GM13977 (cell line): ENCODE measurements at places on chromosomes 16 and 17.
A peak's percentile ranks its signal among the peaks of the same experiment; 100 is the strongest.

GRCh38 chr17:33674685-33675084 is 381.6 kb upstream of the ASIC2 start:
- peak; percentile 67 for DNase-seq

DNA sequence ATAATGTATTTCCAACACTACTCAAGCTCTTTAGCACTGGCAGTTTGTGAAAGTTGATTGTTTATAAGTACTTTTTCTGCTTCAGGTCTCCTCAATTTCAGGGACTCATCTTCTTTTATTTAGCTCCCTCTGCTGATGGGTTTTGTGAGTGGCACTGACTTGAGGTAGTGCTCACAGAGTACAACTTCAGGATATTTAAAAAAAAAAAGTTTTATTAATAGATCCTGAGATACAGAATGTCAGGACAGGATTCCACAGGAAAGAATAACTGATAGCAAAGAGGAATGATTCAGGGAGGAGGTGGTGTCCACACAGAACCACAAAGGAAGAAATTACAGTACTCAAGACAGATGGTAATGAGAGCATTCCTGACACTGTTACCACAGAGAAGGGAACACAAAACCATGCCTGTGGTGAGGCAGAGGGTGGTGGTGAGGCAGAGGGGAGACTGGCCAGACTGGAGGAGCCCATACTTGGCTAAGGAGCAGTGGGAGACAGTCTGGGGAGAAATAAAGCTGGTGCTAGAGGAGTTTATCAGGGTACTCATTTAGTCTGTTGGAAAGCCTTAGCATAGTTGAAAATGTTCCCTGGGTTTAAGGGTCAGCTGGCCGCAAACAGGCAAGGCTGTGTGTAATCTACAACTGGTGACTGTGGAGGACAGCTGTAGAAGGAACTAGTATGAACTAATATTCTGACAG is 63.7 kb downstream of the SPAG9 start:
- DNase-seq: peak; percentile 32

GRCh38 chr16:79843631-79844043 is 243.1 kb upstream of the MAF start:
- DNase-seq: no peak

DNA sequence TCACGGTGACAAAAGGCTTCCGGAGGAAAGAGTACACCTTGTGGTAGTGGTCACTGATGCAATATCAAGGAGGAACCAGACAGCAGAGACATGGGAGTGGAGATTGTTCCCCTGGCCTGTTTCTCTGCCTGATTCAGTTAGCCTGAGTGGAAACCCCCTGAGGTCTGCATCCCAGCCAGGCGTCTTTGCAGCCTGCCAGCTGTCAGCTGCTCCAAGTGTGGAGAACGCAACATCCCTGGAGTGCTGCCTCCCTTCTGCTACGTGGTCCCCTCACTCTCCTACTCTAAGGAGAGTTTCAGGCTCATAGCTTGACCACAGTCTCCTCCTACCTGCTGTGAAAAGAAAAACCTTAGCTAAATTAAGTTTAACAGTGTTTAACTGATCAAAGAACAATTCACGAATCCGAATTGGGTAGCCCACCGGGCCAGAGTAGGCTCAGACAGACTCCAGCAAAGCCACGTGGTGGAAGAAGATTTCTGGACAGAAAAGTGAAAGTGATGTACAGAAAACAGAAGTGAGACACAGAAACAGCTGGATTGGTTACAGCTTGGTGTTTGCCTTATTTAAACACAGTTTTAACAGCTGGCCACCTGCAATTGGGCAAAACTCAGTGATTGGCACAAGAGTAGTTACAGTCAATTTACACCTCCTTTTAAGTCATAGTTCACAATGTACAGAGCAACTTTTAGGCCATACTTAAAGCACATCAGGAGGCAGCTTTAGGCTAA is 188.6 kb downstream of the DNAH9 start:
- no peak for DNase-seq

DNA sequence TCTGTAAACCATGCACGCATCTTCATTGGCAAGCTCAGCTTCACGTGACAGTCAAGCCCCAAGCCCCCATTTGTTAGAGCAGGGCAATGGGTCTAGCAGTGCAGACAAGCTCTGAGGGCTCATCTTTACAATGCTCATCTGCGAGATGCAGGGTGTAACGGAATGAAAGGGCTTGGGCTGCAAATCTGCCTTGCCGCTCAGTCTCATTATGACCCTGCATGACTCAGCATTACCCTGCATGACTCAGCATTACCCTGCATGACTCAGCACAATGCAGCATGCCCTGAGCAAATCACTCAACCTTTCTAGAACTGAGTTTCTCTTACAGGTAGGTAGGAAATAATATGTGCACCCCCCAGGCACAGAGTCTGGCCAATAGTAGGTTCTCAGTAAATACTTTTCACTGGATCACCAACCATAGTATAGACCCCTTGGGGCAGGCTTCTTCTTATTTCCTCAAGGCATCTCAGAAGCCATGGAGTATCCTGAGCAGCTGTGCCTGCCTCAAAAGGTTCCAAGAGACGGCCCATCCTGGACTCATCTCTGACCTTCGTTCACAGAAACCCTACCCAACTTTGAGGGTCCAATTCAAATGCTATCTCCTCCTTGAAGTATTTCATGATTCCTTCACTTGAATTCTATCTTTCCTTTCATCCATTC is 391.3 kb upstream of the CDH5 start:
- no peak for DNase-seq

DNA sequence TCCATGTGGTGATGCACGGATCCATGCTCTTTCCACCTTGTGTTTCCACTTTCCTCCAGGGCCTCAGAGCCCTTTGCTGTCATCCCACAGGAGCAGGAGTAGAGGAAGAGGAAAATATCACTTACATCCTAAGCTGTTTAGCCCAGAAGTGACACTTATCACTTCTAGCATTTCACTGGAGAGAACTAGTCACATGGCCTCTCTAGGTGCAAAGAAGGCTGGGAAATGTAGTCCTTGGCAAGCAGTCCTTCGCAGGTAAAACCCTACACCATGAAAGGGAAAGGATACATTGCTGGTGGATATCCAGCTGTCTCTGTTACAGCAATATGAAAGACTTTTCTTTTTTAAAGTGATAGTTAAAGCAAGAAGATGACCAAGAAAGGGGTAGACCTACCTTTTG is 185.9 kb downstream of the RGS9 start:
- no peak for DNase-seq

DNA sequence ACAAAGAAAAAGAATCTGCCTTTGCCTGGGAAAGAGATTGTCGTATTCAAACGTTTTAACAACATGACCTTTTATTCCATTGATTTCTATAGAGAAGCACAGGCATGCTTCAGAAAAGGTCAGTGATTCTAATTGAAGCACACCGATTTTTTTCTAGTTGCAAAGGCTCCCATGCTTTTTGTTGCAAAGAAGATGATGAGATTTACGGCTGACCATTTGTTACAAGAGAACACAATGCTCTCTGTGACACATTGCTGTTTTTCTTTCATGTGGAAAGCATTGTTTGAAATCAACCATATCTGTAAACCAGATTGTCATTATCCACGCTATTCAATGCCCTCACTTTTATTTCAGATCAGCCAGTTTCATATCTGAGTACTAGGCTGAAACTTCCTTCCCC is 99.8 kb downstream of the NLK start:
- no peak for DNase-seq

GRCh38 chr17:77572065-77572601 is 386.4 kb upstream of the TNRC6C start:
- no peak for DNase-seq

GRCh38 chr16:58963479-58963878 is 229.4 kb upstream of the GOT2 start:
- no peak for DNase-seq

DNA sequence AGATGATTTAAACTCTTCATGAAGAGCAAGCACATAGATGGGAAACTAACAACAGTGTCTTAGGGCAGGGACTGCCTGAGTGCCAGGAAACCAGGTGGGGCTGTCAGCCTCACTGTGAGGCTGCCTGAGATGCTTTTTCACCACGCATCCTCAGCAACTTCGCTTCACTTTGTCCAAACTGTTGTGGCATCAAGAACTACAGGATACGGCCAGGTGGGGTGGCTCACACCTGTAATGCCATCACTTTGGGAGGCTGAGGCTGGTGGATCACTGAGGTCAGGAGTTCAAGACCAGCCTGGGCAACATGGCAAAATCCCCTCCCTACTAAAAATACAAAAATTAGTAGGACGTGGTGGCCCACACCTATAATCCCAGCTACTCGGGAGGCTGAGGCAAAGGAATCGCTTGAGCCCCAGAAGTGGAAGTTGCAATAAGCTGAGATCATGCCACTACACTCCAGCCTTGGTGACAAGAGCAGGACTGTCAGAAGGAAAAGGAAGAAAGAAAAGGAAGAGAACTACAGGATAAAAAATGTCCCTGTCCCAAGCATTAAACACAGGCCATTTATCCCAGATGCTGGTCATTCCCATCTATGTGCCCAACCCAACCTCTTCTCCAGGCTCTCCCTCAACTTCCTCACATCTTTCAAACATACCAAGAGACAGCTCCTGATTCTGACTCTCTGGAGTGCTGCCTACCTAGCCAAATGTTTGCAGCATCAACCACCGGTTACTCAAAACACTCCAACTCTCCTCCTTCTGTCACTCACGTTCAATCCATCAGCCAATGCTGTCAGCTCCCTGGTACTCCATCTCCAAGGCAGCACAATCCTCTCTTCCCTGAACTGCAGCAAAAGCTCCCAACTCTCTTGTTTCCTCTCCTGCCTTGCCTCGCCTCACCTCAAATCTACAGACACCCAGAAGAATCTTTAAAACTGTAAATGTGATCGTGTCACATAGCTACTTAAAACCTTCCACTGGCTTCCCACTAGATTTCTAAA is 1.6 kb downstream of the EIF4A3 start:
- no peak for DNase-seq

- no peak for DNase-seq
Observed at GRCh38 chr17:1188812-1189504, 9.2 kb upstream of the ABR start.

DNA sequence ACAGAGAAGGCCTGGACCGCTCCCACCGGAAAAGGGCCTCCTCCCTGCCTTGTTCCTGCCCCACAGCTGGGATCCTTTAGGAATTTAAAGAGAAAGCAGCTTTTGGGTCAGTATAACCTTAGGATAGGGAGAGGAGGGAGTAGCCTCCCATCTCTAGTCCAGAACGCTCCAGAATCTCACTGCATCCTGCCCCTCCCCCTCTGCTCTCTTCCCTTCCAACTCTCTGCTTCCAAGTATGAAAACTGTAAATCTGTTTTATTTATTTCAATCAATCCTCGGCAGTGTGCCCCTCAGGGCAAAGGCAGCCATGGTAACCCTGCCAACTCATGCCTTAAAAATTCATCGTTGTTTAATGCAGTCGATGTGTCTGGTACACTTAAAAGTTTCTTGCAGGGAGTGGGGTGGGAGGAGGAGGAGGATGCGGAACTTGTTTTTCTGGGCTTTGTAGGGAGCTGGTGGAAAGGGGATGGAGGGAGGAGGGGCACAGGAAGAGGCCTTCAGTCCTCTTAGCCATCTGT is 21.2 kb upstream of the MTSS2 start:
- no peak for DNase-seq

GRCh38 chr17:28684963-28685362 is 23.0 kb downstream of the SUPT6H start:
- no peak for DNase-seq

DNA sequence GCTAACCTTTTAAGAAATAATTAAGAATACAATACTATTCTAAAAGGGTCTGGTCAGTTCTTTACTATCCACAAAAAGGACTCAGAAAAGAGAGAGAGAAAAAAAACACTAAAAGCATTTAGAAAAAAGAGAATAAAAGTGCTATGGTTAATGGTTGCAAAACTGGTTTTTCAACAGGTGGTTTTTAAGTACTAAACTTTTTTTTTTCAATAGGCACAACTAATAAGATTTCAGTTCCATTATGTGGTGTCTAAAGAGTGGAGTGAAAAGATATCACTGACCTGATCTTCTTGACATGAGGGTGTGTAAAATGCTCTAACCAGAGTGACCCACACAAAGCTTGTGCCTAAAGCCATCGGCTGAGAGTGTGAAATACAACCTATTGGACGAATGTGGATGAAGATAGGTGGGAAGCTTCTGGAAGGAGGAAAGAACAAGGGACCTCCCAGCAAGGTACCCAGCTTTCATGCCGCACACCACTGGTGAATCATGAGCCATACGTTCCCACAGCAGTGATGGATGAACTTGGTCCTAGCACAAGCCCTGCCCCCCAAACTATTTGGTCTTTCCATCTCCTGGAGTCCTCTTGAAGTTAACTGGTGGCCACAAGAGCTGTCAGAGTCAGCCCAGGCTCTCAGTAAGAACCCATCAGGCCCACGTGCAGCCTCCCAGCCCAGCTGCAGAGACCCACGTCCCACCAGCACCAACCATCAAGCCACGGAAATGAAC is 103.0 kb downstream of the ZFHX3 start:
- no peak for DNase-seq

GRCh38 chr16:17104654-17105053 is 366.1 kb downstream of the XYLT1 start:
- no peak for DNase-seq

GRCh38 chr17:7356072-7356549 is 1.2 kb downstream of the TMEM95 start:
- peak; percentile 86 for DNase-seq

DNA sequence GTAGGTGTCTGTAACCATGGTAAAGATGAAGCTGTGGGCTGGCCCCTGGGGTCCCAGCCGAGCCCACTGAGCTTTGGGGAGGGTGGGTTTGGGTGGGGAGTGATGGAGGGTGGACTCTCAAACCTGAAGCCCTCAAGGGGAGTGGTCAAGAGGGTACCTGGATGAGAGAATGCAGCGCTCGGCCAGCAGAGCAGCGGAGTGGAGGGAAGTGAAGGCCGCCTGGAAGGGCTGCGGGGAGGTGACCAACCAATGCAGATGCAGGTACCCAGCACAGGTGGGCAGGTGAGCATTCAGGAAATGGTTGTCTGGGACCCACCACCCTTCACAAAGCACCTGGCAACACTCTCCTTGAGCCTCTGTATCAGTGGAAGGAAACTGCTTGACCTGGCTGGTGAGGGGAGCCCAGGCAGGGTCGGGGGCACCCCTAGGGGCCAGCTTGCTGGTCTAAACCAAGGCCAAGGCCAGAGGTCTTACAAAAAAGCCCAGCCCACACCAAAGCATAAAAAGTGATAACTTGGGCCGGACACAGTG is 3.4 kb upstream of the SLC5A10 start:
- no peak for DNase-seq

GRCh38 chr17:80605326-80606066 is 60.9 kb downstream of the RPTOR start:
- DNase-seq: peak; percentile 85

DNA sequence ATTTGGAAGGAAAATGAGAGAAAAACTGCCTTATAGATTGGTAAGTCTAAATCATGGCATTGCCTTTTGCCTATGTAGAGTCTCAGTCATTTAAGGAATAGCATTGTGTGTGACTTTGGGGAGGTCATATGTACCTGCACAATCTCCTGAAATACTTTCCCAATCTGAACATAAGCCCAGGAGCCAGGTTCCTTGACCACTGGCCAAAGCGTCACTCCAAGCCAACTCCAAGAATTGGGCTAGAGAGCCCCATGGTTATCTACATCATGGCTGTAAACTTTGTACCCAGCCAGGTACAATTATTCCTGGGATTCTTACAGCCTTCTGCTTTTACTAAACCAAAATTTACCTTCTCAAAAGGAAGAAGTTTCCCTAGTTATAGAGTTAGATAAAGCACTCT is 40.8 kb upstream of the MED13 start:
- DNase-seq: no peak
